ENCODE measurements at places on chromosomes 3 and 15.

DNA sequence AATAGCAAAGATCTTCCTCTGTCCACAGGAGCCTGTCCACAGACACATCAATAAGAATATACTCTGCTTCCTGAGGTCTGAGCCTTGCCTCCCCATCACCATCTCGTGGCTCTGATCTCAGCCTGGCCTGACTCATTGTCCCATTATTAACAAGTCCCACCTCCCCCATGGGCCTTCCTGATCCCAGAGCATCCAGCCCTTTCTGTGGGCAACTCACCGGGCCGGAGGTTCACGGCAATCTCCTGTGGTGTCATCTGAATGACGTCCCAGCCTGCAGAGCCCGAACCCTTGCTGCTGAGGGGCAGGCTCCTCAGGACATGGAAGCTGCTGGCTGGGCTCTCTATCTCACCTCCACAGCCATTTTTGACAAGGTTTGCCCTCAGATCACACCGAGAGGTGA, 28.1 kb downstream of the ITGB5 start:
- DNase-seq: peak; percentile 63
- H3K27ac ChIP-seq: peak overlapping the region; percentile 71

DNA sequence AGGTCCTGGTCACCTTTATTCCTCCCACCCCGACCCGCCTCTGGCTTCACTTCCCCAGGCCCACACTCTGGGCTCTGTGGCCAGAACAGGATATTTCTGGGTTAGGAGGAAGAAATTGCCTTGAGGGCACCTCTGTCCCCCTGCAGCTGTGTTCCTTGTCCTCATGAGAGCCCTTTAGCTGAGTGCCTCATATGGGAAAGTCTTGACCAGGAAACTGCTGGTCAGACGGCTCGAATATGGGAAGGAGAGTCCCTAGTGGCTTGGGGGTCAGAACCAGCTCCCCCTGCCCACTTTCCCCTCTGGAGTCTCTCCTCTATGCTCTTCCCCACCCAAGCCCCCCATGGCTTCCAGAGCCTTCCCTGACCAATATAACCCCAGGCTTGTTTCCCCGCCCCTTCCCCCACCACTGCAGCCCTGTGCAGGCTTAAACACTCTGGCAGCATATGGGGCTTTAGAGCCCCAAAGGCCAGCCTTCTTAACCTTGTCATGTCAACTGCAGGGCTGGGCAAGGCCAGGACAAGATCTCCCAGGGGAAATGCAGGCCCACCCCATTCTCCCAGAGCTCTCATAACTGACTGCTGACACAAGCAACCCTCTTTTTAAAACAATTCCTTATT, 36.4 kb downstream of the SEC22C start:
- no peaks in the 10 kb centered on the region for H3K27me3 ChIP-seq
- DNase-seq: peak; percentile 41
- H3K4me3 ChIP-seq: no peak overlapping the region
- H3K36me3 ChIP-seq: no peaks in the 10 kb centered on the region

DNA sequence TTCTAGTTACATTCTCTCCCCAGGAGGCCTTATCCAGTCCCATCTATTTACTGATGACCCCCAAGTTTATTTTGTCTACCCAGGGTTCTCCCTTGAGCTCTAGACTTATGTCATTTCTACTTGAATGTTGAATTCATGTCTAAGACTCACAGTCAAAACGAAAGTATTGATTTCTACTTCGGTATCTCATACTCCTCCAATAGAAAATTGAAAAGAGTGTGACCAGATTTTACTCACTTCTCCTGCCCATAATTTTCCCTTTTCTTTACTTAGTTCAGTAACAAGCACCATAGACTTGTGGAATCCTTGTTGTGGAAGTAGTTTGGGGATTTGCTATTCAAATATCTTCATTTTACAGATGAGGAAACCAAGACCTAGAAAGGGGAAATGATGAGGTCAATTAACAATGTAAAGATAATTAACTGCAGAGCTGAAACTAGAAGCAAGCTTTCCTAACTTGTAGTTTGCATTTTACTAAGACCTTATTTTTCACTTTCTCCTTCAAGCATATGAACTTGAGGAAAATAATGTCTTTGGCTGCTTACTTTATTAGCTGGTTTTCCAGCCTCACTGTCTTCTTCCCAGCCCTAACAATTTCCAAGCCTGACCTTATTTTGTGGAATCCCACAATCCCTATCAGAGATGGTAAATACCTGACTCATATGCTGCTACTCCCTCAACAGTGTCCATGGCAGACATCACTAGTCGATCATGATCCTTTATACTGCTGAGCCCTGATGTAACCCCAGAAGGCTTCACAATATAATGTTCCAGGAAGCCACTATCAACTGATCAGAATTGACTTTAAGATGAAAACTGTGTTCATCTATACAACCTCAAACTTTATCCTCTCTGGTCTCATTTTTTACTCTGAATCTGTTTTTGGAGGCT, 123.9 kb upstream of the AGBL1 start:
- no peaks in the 10 kb centered on the region for H3K4me1 ChIP-seq
- H3K4me3 ChIP-seq: no peak overlapping the region
- DNase-seq: no peak
- no peaks in the 10 kb centered on the region for H3K27me3 ChIP-seq

- DNase-seq: no peak
- H3K36me3 ChIP-seq: no peaks in the 10 kb centered on the region
- H3K4me3 ChIP-seq: no peak overlapping the region
- no peaks in the 10 kb centered on the region for H3K27me3 ChIP-seq
- no peaks in the 10 kb centered on the region for H3K4me1 ChIP-seq
Observed at GRCh38 chr15:97059281-97059680, 728.8 kb downstream of the NR2F2 start.

GRCh38 chr3:30904996-30905395, 10.5 kb upstream of the GADL1 start:
- DNase-seq: no peak
- H3K4me1 ChIP-seq: no peaks in the 10 kb centered on the region
- no peaks in the 10 kb centered on the region for H3K27me3 ChIP-seq
- H3K36me3 ChIP-seq: no peaks in the 10 kb centered on the region
- H3K4me3 ChIP-seq: no peak overlapping the region

- peak overlapping the region; percentile 82 for H3K27ac ChIP-seq
- peak overlapping the region; percentile 49 for H3K4me3 ChIP-seq
- peaks cover 18% of the 10 kb centered on the region for H3K4me1 ChIP-seq
- H3K27me3 ChIP-seq: no peaks in the 10 kb centered on the region
- DNase-seq: no peak
Observed at GRCh38 chr15:78564743-78565096, 600 bp upstream of the CHRNA5 start.

GRCh38 chr15:94182883-94183282, 48.5 kb upstream of the MCTP2 start:
- no peak overlapping the region for H3K27ac ChIP-seq
- H3K27me3 ChIP-seq: no peaks in the 10 kb centered on the region
- no peak overlapping the region for H3K4me3 ChIP-seq
- no peak for DNase-seq

- H3K27me3 ChIP-seq: no peaks in the 10 kb centered on the region
- no peak for DNase-seq
- H3K36me3 ChIP-seq: no peaks in the 10 kb centered on the region
- no peaks in the 10 kb centered on the region for H3K4me1 ChIP-seq
- no peak overlapping the region for H3K27ac ChIP-seq
Observed at GRCh38 chr15:101625184-101625583, 27.0 kb downstream of the TM2D3 start.

GRCh38 chr15:86403221-86403620, 323.6 kb downstream of the AGBL1 start:
- no peaks in the 10 kb centered on the region for H3K36me3 ChIP-seq
- no peak for DNase-seq
- no peak overlapping the region for H3K4me3 ChIP-seq
- H3K27ac ChIP-seq: no peak overlapping the region
- H3K4me1 ChIP-seq: no peaks in the 10 kb centered on the region

DNA sequence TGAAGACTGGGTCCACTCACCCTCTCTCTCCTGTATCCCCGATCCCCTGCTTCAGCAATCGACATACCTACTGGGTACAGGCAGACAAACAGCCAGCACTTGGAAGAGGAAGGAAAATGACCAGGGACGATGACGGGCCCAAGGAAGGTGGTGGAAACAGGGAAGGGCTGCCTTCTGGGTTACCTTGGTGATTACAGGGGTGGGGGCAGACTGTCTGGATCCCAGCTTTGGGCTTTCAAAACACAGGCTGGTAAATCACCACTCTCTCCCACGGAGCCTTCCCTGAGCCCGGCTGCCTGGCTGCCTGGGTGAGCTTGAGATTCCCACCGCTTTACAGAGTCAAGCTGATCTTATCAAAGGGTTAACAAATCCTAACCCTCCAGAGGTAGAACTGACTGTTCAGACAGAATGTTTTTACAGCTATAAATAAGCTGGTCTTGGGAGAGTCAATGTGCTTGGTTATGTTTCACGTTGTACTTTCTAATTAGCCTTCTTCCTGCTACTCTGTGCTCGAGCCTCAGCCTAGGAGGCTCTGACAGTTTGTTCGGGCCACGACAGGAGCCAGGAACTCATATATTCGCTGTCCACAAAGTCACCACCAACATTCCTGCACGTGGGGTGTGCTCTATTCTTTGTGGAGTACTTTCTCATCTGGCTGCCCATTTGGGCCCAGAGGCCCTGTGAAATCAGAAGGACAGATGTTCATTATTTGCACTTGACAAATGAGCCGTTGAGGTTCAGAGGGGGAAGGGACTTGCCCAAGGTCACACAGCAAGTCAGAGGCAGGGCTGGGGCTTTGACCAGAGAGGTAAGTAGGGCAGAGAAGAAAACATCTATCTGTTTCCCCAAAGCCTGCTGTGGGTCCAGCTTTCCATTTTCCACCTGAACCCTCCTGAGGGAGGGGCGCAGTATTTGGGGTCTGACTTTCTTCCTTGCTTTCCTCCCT, 63.5 kb downstream of the FEM1B start:
- no peaks in the 10 kb centered on the region for H3K27me3 ChIP-seq
- no peak for DNase-seq
- no peaks in the 10 kb centered on the region for H3K36me3 ChIP-seq
- H3K27ac ChIP-seq: peak overlapping the region; percentile 39

DNA sequence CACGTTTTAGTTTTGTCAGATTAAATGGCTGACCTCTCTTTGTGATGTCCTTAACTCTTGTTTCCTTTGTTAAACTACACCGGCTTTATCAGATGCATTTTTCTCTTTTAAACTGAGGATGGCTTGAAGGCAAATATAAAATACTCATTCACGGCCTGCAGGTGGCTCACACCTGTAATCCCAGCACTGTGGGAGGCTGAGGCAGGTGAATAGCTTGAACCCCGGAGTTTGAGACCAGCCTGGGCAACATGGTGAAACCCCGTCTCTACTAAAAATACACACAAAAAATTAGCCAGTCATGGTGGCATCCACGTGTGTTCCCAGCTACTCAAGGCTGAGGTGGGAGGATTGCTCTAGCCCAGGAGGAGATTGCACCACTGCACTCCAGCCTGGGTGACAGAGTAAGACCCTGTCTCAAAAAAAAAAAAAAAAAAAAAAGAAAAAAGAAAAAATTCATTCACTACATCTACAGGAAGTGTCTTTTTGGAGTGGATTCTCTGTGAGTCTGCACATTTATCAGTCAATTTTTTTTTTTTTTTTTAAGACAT, 34.7 kb upstream of the SACM1L start:
- no peaks in the 10 kb centered on the region for H3K36me3 ChIP-seq
- peaks cover 33% of the 10 kb centered on the region for H3K4me1 ChIP-seq
- no peak overlapping the region for H3K27ac ChIP-seq
- H3K4me3 ChIP-seq: no peak overlapping the region
- H3K27me3 ChIP-seq: no peaks in the 10 kb centered on the region
- DNase-seq: no peak

DNA sequence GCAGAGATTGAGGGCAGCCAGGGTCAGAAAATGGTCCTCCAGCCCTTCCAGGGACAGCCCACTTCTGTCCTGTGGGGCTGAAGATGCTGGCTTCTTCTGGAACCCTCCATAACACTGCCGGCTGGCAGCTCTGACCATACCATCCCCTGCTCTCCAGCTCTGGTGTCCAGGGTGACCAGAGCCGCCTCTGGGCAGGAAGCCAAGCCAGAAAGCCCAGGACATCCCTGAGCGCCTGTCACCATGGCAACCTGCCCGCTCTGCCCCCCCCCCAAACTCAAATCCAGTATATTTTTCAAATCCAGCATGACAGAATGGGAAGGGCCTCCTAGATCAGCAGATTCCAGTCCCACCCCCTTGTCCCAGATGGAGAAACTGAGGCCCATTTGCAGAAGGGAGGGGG, 420 bp upstream of the TMIE start:
- peaks cover 39% of the 10 kb centered on the region for H3K4me1 ChIP-seq
- peak overlapping the region; percentile 23 for H3K4me3 ChIP-seq
- no peak for DNase-seq

- no peak overlapping the region for H3K27ac ChIP-seq
- no peak for DNase-seq
- H3K4me3 ChIP-seq: no peak overlapping the region
- no peaks in the 10 kb centered on the region for H3K4me1 ChIP-seq
- no peaks in the 10 kb centered on the region for H3K36me3 ChIP-seq
Observed at GRCh38 chr3:180420804-180421203, 181.2 kb upstream of the TTC14 start.

- no peaks in the 10 kb centered on the region for H3K36me3 ChIP-seq
- H3K27ac ChIP-seq: no peak overlapping the region
- DNase-seq: peak; percentile 58
Observed at GRCh38 chr15:68316061-68316804, 38.7 kb downstream of the FEM1B start.

- DNase-seq: no peak
- no peaks in the 10 kb centered on the region for H3K36me3 ChIP-seq
- no peaks in the 10 kb centered on the region for H3K27me3 ChIP-seq
- no peak overlapping the region for H3K4me3 ChIP-seq
- peaks cover 14% of the 10 kb centered on the region for H3K4me1 ChIP-seq
- H3K27ac ChIP-seq: peak overlapping the region; percentile 31
Observed at GRCh38 chr3:112769286-112769978, 77.2 kb downstream of the CD200R1L start.

GRCh38 chr3:84904816-84905555, 53.8 kb upstream of the CADM2 start:
- no peak overlapping the region for H3K4me3 ChIP-seq
- H3K27me3 ChIP-seq: no peaks in the 10 kb centered on the region
- DNase-seq: no peak
- H3K4me1 ChIP-seq: no peaks in the 10 kb centered on the region
- H3K27ac ChIP-seq: no peak overlapping the region

All from sigmoid colon (tissue), 7 donors.